ENCODE measurements at places on chromosomes 1 and 21.

- DNase-seq: no peak
Observed at GRCh38 chr1:229781453-229781852, 155.4 kb downstream of the URB2 start.

DNA sequence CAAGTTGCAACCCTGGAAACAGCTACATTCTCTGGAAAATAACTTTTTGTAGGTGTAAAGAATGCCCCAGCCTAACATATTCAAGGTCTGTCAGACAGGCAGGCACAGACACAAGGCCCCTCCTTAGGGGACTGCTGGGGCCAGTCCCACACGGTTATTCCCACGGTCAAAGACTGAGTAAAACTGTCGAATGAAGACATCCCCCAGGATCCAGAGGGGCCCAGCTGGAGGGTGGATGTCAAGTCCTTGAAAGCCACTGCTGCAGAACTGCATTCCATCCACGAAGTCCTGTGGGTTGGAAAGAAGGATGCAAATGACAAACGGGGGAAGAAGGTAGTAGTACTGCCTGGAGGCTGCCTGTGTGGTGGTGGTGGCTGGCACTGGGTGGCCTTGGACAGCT lies 6.9 kb upstream of the RAB7B start:
- DNase-seq: no peak

DNA sequence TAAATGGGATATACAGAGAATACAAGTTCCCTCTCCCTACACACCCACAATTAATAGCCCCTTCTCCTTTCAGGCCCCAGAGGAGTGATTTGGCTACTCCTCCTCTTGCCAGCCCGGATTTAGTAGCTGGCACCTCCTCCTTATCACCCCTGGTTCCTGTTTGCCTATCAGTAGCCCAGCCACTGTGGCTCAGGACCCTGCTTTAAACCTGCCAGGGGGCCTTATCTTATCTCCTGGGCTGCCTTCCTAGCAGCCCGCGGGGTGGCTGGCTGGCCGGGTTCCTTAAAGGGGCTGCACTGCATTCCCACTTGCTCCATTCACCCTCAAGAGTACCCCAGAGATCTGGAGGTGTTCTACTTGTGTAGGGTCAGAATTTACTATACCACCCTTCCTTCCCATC lies 70.4 kb downstream of the PLEKHA6 start:
- no peak for DNase-seq

GRCh38 chr1:63980740-63981407 lies 207.1 kb downstream of the ROR1 start:
- DNase-seq: no peak

GRCh38 chr1:43534256-43534655 lies 3.6 kb downstream of the PTPRF start:
- DNase-seq: no peak

- no peak for DNase-seq
Observed at GRCh38 chr1:4108758-4109627, 208.9 kb upstream of the C1orf174 start.

DNA sequence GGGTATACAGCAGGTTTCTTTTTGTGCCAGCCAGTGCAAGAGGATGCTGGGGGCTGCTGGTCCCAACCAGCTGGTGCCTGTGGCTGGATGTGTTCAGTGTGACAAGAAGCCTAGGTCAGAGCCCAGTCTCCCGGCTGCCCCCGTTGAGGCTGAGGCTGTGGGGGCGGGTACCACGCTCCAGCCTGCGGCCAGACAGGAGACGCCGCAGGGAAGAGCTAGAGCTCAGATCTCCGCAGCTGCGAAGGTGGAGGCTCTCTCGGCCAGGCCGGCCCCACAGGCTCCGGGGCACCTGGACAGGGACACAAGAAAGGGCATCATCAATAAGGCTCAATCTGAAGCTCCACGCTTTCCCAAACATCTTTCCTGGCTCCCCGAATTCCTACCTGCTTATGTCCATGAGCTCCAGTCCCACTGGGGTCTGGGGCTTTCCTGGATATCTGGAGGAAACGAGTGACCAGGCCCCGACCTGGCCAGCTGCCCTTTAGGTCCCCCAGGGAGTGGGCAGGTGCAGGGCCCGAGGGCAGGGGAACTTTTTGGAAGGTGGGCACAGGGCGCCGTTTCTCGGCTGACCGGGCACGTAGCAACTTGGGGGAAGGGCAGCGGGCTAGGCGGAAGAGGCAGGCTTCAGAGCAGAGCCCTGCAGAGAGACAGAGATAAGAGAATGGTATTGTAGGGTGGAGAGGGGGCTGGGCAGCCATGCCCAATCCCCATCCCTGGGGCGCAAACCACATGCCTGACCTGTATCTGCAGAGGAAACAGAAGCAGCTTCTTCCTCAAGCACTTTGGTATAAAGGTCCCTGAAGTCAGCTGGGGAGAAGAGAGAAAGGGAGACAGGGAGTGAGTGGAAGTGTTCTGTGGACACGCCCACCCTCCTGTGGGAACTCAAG lies 7.4 kb downstream of the ENTREP3 start:
- DNase-seq: no peak

GRCh38 chr1:10716840-10717239 lies 79.6 kb downstream of the CASZ1 start:
- DNase-seq: no peak

DNA sequence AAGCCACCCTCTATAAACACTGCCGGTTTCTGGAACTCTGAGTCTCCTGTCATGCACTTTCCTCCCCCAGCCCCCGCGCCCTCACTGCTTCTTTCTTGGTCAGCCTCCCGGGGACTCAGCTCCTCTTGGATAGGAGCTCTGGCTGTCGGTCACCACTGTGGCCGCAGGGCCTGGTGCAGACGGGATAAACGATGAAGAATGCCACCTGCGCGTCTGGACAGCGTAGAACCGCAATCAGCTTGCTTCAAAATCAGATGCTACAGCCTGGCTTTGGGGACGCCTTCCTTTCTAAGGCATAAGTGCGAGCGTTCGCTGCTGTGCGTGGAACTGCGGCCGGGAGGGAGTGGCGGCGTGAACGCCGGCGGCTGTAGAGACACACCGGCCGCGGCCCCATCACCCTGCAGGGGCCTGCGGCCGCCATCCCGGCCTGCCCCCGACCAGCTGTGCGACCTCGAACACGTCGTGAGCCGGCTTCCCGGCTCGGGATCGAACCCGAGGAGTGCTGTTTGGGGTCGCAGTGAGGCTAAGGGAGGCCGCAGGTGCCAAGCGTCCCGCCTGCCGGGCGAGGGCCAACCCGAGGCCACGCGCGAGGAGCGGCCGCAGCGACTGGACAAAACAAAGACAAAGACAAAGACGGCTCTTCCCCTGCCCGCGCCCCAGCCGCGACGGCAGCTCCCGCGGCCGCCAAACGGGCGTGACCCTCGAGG lies 688 bp downstream of the PTTG1IP start:
- peak; percentile 71 for DNase-seq

GRCh38 chr1:158020886-158021620 lies 27.6 kb downstream of the KIRREL1 start:
- peak; percentile 65 for DNase-seq

GRCh38 chr1:20343149-20343937 lies 52.7 kb downstream of the VWA5B1 start:
- DNase-seq: no peak

DNA sequence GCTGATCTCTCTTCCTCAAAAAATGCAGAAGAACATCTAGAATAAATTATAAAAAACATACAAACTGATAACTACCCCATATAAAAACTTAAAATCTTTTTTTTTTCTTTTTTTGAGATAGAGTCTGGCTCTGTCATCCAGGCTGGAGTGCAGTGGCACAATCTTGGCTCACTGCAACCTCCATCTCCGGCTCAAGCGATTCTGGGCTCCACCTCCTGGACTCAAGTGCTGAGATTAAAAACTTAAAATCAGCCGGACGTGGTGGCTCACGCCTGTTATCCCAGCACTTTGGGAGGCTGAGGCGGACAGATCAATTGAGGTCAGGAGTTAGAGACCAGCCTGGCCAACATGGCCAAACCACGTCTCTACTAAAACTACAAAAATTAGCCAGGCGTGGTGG lies 31.1 kb downstream of the LIN9 start:
- DNase-seq: no peak

DNA sequence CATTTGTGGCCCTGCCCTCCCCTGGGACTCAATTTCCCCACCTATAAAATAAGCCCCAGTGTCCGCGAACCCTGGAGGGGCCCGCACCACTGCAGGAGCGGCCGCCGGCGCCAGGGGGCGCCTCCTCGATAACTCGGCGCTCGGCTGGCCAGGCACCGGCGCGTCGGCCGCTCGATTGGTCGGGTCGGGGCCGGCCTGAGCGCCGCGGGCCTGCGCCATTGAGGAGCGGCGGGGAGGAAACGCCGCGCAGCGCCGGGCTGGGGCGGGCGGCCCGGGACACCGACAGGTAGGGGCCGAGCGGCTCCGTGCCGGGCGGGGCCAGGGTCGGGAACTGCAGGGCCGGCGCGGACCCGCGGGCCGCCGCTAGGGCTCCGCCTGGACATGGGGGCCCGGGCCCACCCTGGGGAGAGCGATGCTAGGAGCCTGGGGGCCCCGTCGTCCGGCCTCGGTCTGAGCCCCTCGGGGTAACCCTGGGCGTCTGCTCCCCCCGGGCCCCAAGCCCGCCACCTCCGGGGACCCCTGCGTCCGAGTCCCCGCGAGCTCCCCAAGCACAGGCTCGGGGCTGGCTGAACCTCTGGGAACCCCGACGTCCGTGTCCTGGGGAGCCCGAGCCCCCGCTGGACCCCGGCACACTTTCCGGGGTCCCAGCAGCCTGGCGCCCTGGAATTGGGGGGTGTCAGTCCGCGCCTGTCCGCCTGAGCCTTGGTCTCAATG lies at the start of gene VPS13D:
TSS of gene VPS13D (plus strand) at position 196 of the 714 bp plus-strand sequence. CDS start 4,237 bp downstream, outside the sequence.
- DNase-seq: peak; percentile 73

- DNase-seq: no peak
Observed at GRCh38 chr1:225940385-225941151, 452 bp downstream of the LEFTY2 start.

GRCh38 chr1:113353580-113353979 lies 36.7 kb upstream of the MAGI3 start:
- peak; percentile 60 for DNase-seq

GRCh38 chr1:192700834-192701271 lies 64.9 kb downstream of the RGS13 start:
- DNase-seq: peak; percentile 85

DNA sequence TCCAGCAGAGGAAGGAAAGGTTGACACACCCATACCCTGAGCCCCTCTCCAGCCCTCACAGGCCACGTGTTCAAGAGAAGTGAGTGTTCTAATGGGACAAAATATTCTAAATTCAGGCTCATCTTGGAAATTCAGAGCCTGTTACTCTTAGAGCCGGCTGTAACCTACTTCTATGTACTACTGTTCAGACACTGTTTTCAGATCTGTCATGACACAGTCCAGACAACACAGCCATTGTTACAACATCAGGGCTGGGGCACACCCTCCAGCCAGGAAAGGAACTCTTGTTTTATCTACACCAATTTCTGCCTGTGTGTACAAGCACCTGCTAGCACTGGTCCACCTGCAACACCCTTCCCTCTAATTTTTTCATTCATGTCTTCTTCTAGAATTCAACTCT lies 145.4 kb upstream of the C8B start:
- no peak for DNase-seq

DNA sequence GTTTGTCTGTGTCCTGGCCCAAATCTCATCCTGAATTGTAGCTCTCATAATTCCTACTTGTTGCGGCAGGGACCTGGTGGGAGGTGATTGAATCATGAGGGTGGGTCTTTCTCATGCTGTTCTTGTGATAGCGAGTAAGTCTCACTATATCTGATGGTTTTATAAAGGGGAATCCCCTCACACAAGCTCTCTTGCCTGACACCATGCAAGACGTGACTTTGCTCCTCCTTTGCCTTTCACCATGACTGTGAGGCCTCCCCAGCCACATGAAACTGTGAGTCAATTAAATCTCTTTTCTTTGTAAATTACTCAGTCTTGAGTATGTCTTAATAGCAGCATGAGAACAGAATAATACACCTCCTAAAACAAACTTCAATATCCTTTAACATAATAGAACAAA lies 1065.6 kb downstream of the PLA2G4A start:
- DNase-seq: no peak

- no peak for DNase-seq
Observed at GRCh38 chr1:94310570-94311270, 73.3 kb upstream of the ARHGAP29 start.

DNA sequence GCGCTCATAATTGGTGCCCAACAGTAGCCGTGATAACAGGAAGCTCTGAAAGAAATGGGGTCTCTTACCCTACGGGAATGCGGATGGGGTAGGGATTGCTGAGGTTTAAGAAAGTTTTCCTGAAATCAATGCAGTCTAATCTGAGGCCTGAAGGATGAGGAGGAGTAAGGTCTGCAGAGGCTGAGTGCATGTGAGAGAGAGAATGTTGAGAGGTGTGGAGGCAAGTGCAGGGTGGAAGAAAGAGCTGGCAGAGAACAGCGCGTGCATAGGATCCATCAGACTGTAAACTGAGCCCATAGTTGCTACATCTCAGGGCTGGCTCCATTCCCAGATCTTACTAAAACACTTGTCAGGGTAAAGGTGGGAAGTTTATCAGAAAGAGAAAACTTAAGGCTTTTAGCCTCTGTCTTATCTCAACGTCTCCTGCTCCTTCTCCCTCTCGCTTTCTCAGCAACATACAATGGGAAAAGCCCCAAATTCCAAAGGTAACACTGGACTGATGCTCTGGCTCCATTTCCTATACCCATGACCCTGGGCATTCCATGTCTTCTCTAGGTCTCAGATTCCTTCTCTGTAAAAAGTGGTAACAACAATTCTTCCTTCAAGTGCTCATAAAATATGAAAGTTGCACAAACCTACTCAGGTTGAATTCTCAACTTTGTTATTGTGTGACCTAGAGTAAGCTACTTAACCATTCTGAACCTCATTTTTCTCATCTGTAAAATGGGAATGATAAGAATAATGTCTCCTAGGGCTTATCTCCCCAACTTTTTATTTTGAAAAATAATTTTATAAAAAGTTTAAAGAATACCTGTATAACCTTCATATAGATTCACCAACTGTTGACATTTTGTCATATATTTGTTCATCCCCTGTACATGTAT lies 75.2 kb downstream of the SH3GLB1 start:
- peak; percentile 72 for DNase-seq

DNA sequence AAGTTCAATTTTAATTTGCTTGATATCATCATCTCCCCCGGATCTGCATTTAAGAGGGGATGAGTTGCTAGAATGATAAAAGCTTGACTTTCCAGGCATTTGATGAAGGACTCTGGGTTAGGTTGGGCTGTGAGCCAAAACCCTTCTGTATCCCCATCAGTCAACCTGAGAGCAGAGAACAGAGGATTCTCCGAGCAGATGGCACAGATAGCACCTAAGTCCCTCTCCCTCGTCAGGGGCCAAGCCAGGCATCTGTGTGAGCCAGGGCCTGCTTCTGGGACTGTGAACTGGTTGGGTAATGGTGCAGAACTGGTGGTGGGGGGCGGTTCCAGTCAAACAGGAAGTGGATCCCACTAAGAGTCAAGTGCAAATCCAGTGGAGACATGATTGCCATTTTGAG lies 205.8 kb downstream of the TNR start:
- DNase-seq: no peak

- DNase-seq: no peak
Observed at GRCh38 chr1:182855911-182856310, 16.8 kb downstream of the DHX9 start.
